T-helper 2 cell (primary cell): ENCODE measurements at places on chromosomes 1 and 21.
A peak's percentile ranks its signal among the peaks of the same experiment; 100 is the strongest.

- no peak for DNase-seq
Measured at GRCh38 chr1:225772848-225773247, 4.8 kb upstream of the SRP9 start.

- no peak for DNase-seq
Measured at GRCh38 chr1:54950006-54950368, 30.4 kb upstream of the TMEM61 start.

GRCh38 chr1:234827181-234827580 is 217.2 kb upstream of the IRF2BP2 start:
- DNase-seq, result no peak

- DNase-seq, result no peak
Measured at GRCh38 chr1:32741059-32741412, 38.5 kb upstream of the SYNC start.

DNA sequence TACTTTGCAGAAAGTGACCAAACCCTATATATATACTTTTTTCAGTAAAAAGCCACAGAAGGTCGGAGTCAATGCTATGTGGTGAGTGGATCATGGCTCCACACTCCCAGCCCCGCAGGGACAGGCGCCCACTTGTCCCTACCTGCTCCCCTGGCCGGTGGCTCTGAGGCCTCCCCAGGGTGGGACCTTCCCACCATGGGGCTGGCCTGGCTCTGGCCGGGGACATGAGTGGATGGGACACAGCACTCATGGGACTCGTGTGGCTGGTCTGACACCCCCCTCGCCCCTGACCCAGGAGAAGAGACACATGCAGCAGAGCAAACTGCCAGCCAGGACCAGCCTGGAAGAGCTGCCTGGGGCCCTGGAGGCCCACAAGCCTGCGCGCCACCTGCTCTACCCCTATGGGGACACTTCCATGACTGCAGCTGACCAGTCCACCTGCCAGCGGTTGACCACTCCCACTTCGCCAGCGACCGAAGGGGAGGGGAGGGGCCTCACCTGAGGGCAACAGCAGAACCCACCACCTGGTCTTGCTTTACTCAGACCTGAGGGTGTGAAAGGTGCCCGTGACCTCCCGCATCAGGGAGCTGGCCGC is 2.2 kb downstream of the SPATC1L start:
- DNase-seq, result no peak

- peak; percentile 96 for DNase-seq
Measured at GRCh38 chr1:24910751-24911650, 19.1 kb downstream of the RUNX3 start.

GRCh38 chr1:202150602-202151001 is 6.1 kb upstream of the ARL8A start:
- no peak for DNase-seq

GRCh38 chr1:5947978-5948680 is 44.1 kb downstream of the NPHP4 start:
- no peak for DNase-seq

DNA sequence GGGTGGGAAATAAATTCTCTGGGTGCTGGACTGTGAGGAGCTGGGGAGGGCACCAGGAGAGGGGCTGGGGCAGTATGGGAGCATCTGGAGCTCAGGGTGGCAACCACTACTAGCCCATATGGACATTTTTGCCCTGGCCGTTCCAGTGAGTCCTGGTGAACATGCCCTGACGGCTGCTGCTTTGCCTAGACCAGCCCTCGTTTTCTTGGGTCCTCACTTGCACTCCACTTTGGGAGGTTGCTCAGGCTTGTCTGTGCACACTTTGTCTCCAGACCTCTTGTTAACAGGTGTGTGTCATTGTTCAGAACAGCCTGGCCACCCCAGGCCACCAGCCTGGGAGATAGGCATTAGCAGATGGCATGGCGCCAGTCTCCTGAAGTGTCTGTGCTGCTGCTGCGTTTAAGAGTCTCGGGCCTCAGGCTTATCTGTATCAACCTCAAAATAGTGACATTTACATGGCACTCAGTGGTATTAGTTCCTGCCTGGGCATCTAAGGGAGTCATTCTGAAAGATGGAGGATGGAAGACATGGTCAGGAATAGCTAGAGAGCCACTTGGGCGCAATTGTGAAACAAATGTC is 190.5 kb downstream of the PTPRU start:
- DNase-seq, result no peak

DNA sequence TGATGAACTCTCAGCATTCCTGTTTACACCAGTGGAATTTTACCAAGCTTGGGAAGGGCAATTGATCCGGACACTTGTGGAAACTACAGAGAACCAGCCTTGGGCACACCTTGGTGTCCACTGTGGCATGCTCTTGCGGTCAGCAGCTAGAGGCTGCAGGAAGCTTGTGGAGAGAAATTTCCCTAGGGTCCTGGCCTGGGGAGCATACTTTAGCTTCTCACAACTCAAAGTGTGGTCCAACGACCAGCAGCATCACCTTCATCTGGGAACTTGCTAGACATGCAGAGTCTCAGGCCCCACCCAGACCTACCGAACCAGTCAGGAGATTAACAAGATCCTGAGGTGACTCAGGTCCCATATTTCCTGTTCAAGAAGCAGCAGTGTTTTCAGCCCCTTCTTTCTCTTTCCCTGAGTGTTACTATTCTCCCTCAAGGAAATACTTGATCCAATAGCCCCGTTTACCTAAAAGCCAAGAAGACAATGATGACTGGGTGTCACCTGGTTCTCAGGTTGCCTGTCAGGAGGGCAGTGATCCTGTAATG is 55.7 kb upstream of the KCNE2 start:
- no peak for DNase-seq

DNA sequence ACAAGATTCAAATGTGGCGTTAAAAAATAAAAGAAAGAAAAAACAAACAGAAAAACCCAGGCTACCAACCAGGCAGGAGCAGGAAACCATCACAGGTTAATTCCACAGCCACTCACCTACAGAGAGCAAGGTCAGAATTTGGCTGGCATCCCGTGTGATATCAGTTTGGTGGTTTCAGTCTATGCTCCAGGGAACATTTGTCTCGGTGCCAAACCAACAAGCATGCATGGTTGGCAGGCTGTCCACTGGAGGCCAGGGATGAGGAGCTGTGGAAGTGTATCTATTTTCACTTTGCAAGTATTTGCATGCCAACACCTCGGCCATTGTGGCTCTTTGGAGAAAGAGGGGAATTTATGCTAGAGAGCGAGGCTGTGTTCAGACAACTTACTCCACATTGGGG is 53.1 kb upstream of the PROX1 start:
- no peak for DNase-seq

- DNase-seq, result peak; percentile 69
Measured at GRCh38 chr1:33377013-33377412, 53.9 kb downstream of the PHC2 start.

DNA sequence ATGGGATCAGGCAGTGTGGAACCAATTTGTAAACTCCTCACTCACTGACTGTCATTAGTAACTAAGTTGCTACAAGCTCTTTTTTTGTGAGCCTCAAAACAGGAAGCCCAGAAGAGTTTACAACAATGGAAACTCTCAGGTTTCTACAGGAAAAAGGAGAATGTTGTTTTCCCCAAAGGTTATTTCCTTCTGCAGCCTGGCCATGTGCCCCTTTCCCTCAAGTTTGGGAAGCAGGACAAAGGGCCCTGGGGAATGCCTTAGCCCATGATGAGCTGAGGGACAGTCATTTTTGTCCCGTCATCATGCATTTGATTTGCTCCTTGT is 395.9 kb downstream of the KIF26B start:
- DNase-seq, result no peak

- DNase-seq, result no peak
Measured at GRCh38 chr1:214498021-214498420, 53.4 kb downstream of the PTPN14 start.

- no peak for DNase-seq
Measured at GRCh38 chr1:43548285-43549271, 17.9 kb downstream of the PTPRF start.

DNA sequence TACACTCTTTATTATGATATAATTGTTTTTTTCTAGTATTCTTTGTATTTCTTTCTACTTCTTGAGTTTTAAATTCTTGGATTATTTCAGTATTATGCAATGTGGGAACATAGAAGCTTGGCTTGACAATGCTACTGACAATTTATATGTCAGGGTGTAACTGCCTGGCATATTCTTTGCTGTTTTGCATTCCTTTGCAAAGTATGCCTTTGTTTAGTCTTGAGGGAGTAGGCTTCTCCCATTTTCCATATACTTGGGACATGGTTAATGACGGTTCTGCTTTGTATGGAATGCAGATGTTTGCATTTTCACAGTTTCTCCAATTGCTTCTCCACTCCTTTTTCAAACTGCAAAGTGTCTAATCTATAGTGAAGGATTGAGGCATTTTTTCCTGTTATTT is 109.8 kb downstream of the HMCN1 start:
- DNase-seq, result no peak

GRCh38 chr1:46606255-46606965 is 2.3 kb upstream of the MKNK1 start:
- DNase-seq, result no peak

DNA sequence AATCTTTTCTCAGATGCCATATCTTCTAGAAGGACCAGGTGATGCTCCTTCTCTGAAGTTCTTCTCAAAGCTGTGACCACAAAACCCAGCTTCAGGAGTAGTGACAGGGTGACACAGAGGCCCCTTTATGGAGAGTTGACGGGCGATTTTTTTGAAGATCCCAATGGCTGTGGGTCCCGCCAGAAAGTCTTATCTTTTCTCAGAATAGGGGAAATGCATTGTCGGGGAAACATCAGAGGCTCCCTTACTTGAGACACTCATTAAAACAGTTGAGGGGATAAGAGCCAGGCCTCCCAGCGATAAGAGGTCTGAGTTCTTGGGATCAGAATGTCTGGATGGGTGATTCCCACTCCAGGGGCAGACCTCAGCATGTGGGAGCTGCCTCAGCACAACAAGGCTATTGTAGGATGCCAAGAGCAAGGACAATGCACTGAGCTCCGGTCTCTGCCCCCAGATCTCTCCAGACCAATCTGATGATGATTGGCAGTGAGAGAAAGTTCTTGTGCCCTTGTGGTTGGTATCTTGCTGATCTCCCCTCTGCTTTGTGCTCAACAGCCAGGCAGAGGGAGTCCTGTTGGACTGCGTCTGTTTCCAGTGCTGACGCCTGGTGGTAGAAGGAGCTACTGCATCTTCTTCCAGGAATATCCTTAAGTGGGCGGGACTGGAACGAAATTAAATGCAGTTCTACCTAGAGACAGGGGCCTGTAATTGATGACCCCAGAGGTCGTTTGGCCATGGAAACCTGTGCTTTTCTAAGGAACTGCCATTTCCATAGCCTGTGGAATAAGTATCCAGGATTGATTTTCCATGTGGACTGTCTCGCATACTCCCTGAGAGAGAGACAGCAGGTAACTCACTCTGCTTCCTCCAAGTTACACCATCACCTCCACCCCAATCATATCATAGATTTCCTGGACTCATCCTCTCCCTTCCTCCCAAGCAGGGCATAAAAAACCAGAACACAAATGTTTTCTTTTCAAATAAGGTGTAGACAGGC is 6.8 kb upstream of the ACKR1 start:
- peak; percentile 52 for DNase-seq

DNA sequence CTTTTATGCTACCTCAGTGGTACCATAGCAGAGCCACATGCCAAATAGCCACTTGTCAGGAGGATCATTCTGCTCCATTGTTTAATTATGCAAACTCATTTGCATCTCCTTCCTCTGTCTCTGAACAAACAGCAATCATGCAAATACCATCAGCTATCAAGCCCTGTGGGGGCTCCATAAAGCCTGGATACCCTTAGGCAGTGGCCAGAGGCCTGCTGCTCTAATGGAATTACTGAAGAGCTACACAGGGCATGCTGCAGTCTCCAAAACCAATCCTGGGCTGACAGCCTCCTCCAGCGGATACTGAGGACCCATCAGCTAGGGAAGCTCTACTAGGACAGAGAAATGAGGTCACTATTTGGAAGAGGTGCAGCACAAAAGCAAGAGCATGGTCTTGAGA is 376.3 kb downstream of the KCNH1 start:
- DNase-seq, result no peak

DNA sequence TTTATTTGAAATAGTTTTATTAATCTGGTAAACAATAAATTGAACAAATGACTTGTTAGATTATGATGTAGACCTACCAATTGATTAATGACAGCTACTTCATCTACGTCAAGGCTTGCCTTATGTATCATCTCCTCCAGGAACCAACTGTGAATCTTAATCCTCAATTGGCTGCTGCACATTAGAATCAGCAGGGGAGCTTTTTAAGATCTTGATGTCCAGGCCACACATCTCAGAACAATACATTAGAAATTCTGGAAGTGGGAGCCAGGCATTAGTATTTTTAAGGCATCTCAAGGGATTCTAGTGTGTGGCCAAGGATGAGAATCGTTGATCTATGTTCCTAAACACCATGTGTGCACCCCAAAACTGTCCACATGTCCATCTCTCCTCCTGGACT is 52.0 kb upstream of the LYPLAL1 start:
- no peak for DNase-seq

- DNase-seq, result no peak
Measured at GRCh38 chr1:184627007-184627341, 127.7 kb downstream of the EDEM3 start.

DNA sequence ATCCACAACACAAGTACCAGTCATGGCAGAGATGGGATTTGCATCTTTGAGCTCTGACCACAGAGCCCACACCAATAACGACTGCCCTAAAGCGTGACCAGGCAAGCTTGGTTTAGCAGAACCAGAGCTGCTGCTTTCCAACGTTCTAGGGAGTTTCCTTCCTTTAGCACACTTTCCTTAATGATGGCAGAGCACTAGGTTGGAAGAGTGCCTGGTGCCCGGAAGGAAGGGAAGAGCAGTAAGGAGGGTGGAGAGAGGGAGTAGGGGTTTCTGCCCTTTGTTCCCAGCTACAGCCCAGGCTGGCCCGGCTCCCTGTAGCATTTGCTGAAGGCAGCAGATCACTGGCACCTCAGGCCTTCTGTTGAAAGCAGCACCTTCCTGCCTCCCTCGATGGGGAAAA is 6.1 kb upstream of the EVA1C start:
- no peak for DNase-seq

GRCh38 chr1:183887826-183888819 is 83.2 kb downstream of the RGL1 start:
- peak; percentile 72 for DNase-seq

GRCh38 chr1:24951337-24951736 is 21.3 kb upstream of the RUNX3 start:
- DNase-seq, result no peak

GRCh38 chr21:45040157-45040711 is 34.1 kb upstream of the ADARB1 start:
- no peak for DNase-seq

- no peak for DNase-seq
Measured at GRCh38 chr1:214247501-214248041, 33.4 kb upstream of the SMYD2 start.

GRCh38 chr1:58854576-58854975 is 70.7 kb upstream of the JUN start:
- no peak for DNase-seq

GRCh38 chr1:209674957-209675564 is at the start of gene G0S2:
Gene G0S2, plus strand, starts transcription at chr1:209675412. Its CDS starts 273 bp downstream, at chr1:209675685.
- DNase-seq, result no peak
